ENCODE measurements at places on chromosomes 2 and 18.

DNA sequence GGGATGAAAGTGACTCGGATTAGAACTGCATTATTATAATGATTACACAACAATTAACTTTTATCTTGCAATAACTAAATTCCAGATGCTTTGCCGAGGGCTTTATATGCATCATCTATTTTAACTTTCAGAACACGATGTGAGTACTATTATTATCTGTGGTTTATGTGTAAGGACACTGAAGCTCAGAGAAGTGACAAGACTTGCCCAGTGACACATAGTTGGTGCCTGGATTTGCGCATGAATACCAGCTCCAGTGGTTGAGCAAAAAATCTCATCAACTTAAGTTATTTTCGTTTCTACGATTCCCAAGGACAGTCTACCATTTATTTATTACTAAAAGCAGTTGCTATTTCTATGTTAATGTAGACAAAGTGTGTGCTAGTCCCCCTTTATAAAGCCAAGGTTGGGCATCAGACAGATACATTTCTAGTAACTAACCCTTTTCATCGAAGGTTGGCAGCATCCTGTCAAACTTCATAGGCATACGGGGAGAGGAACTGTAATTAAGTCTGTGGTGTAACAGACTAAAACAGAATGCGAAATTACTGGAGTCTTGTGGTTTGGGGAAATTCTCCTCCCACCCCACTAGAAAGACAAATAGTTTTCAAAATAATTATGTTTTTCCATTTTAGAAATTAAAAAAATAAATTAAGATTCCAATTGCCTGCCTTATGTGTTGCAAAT, 73.2 kb upstream of the BOD1L2 start:
- no peak for DNase-seq

DNA sequence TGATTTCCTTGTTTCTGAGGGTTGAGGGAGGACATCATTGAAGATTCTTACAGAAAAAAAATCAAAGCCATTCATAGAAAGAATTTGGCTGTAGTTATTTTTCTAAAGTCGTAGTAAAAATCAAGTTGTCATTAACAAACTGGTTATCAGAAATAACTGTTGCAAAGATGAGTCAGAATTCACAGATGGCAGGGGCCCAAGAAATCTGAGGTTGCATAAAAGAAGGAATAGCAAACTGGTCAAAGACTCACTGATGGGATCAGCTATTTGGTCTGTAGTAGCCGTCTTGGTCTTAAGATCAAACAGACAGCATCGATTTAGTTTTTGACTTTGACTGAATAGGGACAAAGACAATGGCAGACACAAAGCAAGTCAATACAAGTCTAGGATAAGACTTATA, 334.3 kb downstream of the FIGN start:
- no peak for DNase-seq

DNA sequence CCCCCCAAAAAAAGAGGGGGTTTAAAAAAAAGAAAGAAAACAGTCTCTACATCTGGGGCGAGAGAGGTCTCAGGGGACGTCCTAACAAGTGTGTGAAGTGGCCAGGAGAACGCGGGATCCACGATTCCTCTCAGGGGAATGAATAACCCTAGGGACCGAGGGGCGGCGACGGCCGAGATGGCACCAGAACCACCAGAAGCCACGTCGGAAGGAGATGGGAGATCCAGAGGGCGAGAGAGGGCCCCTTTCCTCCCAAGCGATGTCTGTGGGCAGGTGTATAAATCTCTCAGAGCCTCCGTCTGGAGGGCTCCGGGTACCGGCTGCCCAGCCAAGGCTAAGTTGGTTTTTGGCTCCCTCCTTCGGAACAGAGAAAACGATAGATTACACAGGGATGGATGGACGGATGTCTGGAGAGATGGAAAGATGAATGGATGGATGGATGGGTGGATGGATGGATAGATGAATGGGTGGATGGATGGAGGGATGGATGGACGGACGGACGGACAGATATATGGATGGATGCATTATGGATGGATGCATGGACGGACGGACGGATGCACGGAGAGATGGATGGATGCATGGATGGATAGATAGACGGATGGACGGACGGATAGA, 1.7 kb downstream of the EPHA4 start:
- peak; percentile 58 for DNase-seq

DNA sequence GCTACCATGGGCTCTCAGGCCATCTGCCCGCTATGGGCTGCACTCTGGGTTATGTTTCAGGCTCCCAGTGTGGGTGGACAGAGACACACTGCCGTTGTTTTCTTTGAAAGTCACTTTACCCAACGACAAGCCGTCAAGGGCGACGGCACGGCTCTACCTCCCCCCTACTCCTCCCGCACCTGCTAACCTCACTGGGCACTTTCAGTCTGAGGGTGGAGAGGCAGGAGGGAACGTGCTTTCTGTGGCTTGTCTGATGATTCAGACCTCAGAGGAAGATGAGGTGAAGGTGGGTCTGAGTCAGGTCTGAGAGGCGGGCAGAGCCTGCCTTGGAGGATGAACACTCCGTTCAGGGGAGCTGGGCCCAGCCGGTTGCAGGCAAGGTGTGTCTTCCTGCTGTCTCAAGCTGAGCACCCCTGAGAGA, 147.6 kb upstream of the HDAC4 start:
- DNase-seq, result no peak

GRCh38 chr2:62495761-62496160, 10.2 kb downstream of the TMEM17 start:
- DNase-seq, result no peak

- DNase-seq, result no peak
These were observed 13.3 kb upstream of the DUSP2 start for GRCh38 chr2:96158554-96158940.

- no peak for DNase-seq
These were observed 53.5 kb upstream of the LCLAT1 start for GRCh38 chr2:30393510-30393909.

GRCh38 chr18:54388203-54389142, 30.8 kb downstream of the C18orf54 start:
- DNase-seq, result no peak

GRCh38 chr2:68537011-68537410, 69.6 kb downstream of the APLF start:
- no peak for DNase-seq

DNA sequence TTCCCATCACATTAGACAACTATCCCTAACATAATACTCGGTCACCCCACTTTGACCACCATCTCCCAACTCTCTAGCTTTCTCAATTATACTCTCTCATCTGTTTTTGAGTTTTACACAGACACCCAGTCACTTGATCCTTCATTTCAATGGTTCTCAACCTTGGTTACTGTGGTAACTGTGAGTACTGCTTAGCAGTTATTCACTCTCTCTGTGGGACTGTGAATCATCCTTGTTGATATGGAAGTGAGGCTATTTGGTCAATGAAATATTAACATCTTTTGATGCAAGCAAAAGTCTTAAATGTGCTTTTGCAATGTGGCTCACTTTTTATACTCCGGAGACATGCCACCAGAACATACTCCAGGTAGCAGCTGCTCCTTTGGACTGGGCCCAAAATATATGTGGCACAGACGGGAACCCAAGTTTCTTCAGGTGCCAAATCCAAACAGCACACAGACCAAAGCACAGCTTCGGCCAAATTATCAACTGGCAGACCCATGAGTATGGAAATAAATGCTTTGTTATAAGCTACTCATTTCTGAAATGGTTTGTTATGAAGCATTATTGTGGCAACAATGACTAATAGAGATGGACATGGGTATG, 75.0 kb upstream of the SLC25A52 start:
- DNase-seq, result no peak

GRCh38 chr2:221850076-221850475, 278.0 kb upstream of the EPHA4 start:
- DNase-seq, result no peak

DNA sequence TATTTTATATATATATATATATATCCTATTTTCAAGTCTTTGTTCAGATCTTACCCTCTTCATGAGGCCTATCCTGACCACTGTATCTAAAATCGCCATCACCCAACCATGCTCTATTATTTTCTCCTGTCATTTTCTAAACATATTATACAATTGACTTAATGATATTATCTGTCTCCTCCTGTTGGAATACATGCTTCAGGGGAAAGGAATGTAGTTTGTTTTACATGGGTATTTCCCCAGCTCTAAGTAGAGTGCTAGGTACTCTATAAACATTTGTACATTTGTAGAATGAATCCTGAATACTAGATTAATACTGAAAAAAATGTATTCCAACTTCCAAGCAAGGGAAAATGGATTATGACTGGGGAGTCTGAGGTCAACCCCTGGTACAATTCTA, 26.2 kb downstream of the TTC21B start:
- DNase-seq, result no peak

GRCh38 chr2:18299423-18300212, 260.8 kb downstream of the RDH14 start:
- peak; percentile 3 for DNase-seq

DNA sequence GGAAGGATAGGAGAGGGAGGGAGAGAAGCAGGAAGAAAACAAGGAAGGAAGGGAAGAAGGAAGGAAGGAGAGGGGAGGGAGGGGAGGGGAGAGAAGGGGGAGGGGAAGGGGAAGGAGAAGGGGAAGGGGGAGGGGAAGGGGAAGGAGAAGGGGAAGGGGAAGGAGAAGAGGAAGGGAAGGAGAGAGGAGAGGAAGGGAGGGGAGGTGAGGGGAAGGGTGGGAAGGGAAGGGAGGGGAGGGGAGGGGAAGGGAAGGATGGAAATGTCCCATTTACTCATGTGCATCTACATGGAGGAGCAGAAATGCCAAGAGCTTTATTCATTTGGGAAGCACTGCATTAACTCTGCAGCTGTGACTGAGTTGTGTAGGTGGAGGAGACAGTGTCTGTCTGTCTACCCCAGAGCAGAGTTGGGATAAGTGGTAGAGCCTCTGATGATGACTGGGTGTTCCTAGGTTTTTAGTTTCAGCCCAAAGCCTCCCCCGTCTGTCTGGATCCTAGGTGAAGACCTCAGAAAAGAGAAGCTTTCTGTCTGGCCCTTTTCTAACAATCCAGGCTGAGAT, 131.3 kb downstream of the COL6A3 start:
- DNase-seq, result no peak

DNA sequence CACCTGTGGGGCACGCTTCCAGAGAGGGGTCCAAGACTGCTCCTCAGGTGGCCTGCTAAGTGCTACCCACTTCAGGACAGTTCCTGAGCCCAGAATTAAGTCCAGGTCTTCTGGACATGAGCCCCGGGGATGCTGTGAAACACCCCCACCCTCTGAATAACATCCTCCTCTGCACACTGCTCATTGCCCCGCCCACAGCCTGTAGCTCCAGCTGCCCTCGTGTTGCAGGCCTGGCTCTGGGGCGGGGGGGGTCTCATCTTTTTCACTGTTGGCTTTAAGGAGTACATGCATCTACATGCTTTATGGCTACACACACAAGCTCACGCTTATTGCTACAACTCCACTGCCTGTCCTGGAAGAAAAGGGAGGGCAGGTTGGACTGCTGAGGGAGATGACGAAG, 92.8 kb downstream of the PTGR3 start:
- DNase-seq, result no peak

DNA sequence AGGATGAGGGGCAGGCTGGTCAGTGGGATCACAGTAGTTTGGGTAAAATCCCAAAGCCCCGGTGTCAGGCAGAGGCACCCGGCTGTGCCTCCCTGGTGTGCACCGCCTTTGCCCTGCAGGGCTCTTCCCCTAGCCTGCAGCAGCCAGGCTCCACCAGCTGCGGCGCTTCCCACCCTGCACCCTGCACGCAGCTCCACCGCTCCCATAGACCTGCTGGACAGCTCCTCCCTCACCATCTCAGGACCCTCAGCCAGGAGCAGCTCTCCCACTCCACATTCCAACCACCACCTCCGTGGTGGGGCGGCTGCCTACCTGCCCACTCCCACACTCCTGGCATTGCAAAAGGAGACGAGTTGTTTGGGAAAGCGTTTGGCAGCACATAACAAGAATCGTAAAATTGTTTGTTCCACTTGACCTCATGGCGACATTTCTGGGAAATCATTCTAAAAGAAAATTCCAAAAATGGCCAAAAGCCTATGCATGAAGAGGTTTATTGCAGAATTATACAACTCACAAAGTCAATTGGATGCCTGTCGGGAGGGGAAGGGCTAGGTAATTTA, 287.4 kb upstream of the HDAC4 start:
- DNase-seq, result no peak
